ENCODE measurements at places on chromosomes 5 and 9.

GRCh38 chr5:158482125-158482524 is 617.6 kb downstream of the EBF1 start:
- H3K4me3 ChIP-seq = no peak overlapping the region
- H3K36me3 ChIP-seq = no peaks in the 10 kb centered on the region
- H3K27ac ChIP-seq = no peak overlapping the region

DNA sequence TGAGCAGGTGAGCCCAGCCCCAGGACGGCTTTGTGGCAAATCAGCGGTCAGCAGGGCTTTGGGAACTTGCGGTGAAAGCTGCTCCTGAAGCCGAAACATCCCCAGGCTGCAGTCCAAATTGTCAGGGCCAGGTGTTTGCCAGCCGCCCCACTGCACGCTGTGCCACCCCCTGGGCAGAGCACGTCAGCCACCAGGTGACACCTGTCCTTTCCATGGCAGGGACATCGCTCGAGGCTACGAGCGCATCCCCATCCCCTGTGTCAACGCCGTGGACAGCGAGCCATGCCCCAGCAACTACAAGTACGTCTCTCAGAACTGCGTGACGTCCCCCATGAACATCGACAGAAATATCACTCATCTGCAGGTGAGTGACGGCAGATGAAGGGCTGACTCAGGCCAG is 64.4 kb upstream of the CACNA1B start:
- no peaks in the 10 kb centered on the region for H3K36me3 ChIP-seq
- no peak for DNase-seq
- H3K27ac ChIP-seq = no peak overlapping the region
- H3K27me3 ChIP-seq = no peaks in the 10 kb centered on the region
- H3K4me3 ChIP-seq = no peak overlapping the region
- no peaks in the 10 kb centered on the region for H3K4me1 ChIP-seq

DNA sequence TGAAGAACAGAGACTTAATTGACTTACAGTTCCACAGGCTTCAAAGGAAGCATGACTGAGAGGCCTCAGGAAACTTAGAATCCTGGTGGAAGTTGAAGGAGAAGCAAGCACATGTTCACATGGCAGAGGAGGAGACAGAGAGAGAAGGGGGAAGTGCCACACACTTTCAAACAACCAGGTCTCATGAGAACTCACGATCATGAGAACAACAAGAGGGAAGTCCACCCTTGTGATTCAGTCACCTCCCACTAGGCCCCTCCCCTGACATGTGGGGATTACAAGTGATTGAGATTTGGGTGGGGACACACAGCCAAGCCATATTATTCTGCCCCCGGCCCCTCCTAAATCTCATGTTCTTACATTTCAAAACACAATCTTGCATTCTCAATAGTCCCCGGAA is 19.5 kb downstream of the NR3C1 start:
- no peaks in the 10 kb centered on the region for H3K36me3 ChIP-seq
- no peaks in the 10 kb centered on the region for H3K4me1 ChIP-seq
- no peak for DNase-seq
- H3K4me3 ChIP-seq = no peak overlapping the region
- no peaks in the 10 kb centered on the region for H3K27me3 ChIP-seq
- no peak overlapping the region for H3K27ac ChIP-seq

- no peak for DNase-seq
- no peaks in the 10 kb centered on the region for H3K36me3 ChIP-seq
- no peaks in the 10 kb centered on the region for H3K27me3 ChIP-seq
- no peak overlapping the region for H3K4me3 ChIP-seq
- no peak overlapping the region for H3K27ac ChIP-seq
These were observed 273.5 kb upstream of the PTGER4 start for GRCh38 chr5:40405996-40406740.

- peaks cover 17% of the 10 kb centered on the region for H3K4me1 ChIP-seq
- H3K27ac ChIP-seq = no peak overlapping the region
These were observed 140.3 kb downstream of the LHFPL2 start for GRCh38 chr5:78508186-78508765.

DNA sequence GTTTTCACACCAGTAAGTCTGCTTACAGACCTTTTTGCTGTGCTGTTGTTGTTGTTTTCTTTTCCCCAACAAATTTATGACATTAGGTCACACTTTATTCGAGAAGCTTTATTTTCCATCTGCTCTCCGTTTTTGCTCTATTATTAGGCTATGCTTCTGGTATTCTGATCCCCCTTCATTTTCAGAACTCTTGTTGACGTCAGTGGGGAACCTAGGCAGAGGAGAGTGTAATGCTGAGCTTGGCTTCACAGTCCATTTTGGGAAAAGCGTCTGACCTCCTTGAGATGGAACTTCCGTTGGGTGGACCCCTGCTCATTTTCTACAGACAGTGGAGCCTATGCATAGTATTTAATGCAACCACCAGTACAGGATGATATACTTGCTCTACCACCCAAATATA is 387.9 kb upstream of the MEF2C start:
- H3K4me1 ChIP-seq = no peaks in the 10 kb centered on the region
- H3K27ac ChIP-seq = no peak overlapping the region
- no peaks in the 10 kb centered on the region for H3K27me3 ChIP-seq
- no peaks in the 10 kb centered on the region for H3K36me3 ChIP-seq
- no peak for DNase-seq
- no peak overlapping the region for H3K4me3 ChIP-seq

GRCh38 chr5:134132372-134133187 is 18.1 kb downstream of the TCF7 start:
- no peaks in the 10 kb centered on the region for H3K27me3 ChIP-seq
- H3K36me3 ChIP-seq = no peaks in the 10 kb centered on the region
- peak; percentile 5 for DNase-seq

- no peak overlapping the region for H3K27ac ChIP-seq
- no peak overlapping the region for H3K4me3 ChIP-seq
- peaks cover 12% of the 10 kb centered on the region for H3K4me1 ChIP-seq
These were observed 43.9 kb upstream of the ALDOB start for GRCh38 chr9:101479338-101480030.

GRCh38 chr5:1321576-1321975 is 23.3 kb downstream of the CLPTM1L start:
- peak; percentile 16 for DNase-seq
- no peaks in the 10 kb centered on the region for H3K27me3 ChIP-seq
- H3K36me3 ChIP-seq = no peaks in the 10 kb centered on the region
- H3K4me3 ChIP-seq = no peak overlapping the region
- H3K27ac ChIP-seq = no peak overlapping the region
- H3K4me1 ChIP-seq = no peaks in the 10 kb centered on the region

- no peak overlapping the region for H3K4me3 ChIP-seq
- H3K36me3 ChIP-seq = no peaks in the 10 kb centered on the region
- no peak overlapping the region for H3K27ac ChIP-seq
- DNase-seq = no peak
These were observed 59.5 kb downstream of the OLFM1 start for GRCh38 chr9:135146766-135147473.

- H3K27ac ChIP-seq = no peak overlapping the region
- no peaks in the 10 kb centered on the region for H3K27me3 ChIP-seq
- H3K4me1 ChIP-seq = no peaks in the 10 kb centered on the region
These were observed 229.1 kb upstream of the TRPC7 start for GRCh38 chr5:136594416-136594815.

- no peaks in the 10 kb centered on the region for H3K36me3 ChIP-seq
- no peak overlapping the region for H3K4me3 ChIP-seq
- DNase-seq = no peak
These were observed 191.6 kb downstream of the TENT4A start for GRCh38 chr5:6904860-6905259.

GRCh38 chr9:128634111-128634510 is 22.5 kb downstream of the DYNC2I2 start:
- no peak for DNase-seq
- H3K4me3 ChIP-seq = no peak overlapping the region
- H3K27me3 ChIP-seq = no peaks in the 10 kb centered on the region
- H3K27ac ChIP-seq = no peak overlapping the region
- H3K36me3 ChIP-seq = no peaks in the 10 kb centered on the region

DNA sequence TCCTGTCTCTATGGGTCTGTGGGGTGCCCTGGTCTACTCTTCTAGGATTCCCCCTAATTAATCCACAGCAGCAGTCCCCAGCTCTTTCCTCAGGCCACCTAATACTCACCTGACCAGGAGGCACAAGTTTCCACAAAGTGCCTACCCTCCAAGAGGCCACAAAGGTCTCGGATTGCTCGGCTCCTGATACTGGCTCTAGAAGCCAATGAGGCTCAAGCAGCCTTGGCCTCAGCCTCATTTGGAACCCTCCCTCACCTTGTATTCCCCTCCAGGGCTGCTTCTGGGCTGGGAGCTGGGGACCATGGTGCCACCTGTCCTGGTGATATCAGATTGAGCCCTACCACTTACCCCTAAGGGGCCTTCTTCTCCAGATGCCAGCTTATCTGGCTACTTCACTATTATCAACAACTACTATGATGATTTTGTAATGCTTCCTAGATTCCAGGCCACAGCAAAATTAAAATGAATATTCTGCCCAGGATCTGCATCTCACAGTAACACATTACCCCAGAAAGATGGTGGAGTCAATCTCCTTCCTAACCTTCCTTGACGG is 103.7 kb upstream of the SPOCK1 start:
- no peaks in the 10 kb centered on the region for H3K27me3 ChIP-seq
- no peak overlapping the region for H3K27ac ChIP-seq
- no peak overlapping the region for H3K4me3 ChIP-seq
- no peaks in the 10 kb centered on the region for H3K4me1 ChIP-seq
- no peak for DNase-seq

- DNase-seq = no peak
- H3K36me3 ChIP-seq = no peaks in the 10 kb centered on the region
- H3K27ac ChIP-seq = no peak overlapping the region
- no peaks in the 10 kb centered on the region for H3K4me1 ChIP-seq
- no peaks in the 10 kb centered on the region for H3K27me3 ChIP-seq
These were observed 47.3 kb downstream of the LURAP1L start for GRCh38 chr9:12822111-12822510.

DNA sequence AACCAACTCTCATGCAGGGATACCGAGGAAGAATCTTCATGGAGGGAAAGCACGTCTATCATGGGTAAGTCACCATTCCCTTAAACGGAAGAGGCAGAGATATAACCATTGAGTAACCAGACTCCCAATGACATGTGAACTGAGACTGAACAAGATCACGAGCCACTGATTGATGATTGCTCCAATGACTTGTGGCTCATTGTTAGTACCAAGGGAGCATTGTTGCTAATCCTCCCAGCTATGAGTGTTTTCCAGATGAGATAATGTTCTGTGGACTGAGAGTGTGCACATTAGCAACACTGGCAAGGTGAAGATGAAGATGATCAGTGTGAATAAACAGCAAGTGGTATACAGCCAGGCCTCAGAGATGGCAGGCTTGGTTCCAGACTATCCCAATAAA is 219.2 kb upstream of the MAP3K1 start:
- H3K4me3 ChIP-seq = no peak overlapping the region
- no peaks in the 10 kb centered on the region for H3K4me1 ChIP-seq
- no peaks in the 10 kb centered on the region for H3K36me3 ChIP-seq
- no peak overlapping the region for H3K27ac ChIP-seq
- no peaks in the 10 kb centered on the region for H3K27me3 ChIP-seq

- no peaks in the 10 kb centered on the region for H3K4me1 ChIP-seq
- no peaks in the 10 kb centered on the region for H3K36me3 ChIP-seq
- no peaks in the 10 kb centered on the region for H3K27me3 ChIP-seq
- no peak overlapping the region for H3K4me3 ChIP-seq
- no peak overlapping the region for H3K27ac ChIP-seq
These were observed 13.2 kb downstream of the IRX2 start for GRCh38 chr5:2738156-2738699.

- DNase-seq = no peak
- no peak overlapping the region for H3K27ac ChIP-seq
- H3K27me3 ChIP-seq = no peaks in the 10 kb centered on the region
- peaks cover 1% of the 10 kb centered on the region for H3K4me1 ChIP-seq
These were observed 105.7 kb downstream of the TMEM174 start for GRCh38 chr5:73278693-73279092.

DNA sequence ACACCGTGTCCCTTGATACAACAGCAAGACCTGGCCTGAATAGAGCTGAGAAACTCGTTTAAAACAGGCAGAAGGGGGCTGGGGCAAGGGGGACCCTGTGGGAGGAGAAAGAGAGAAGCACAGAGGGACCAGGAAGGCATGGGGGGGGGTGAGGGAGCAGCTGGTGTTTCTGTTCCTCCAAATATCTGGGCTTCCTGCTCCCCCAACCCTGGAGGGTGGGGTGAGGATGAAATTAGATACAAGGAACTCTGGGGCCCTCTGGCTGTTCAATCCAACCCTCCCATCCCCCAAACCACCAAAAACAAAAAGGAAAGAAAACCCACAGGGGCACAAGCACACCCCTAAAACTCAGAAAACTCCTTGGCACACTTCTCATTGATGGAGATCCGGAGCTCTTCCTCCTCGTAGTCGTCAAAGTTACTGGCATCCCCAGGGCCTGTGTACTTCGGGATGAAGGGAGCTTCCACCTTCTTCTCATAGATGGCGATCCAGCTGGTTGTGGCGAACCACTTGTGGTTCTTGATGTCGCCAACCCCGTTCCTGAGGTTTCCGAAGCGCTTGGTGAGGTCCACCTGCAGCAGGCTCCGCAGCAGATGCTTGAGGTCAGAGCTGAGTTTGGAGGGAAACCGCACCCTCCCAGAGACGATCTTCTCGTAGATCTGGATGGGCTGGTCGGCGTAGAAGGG is 1.1 kb downstream of the PRKACG start:
- no peaks in the 10 kb centered on the region for H3K36me3 ChIP-seq
- no peak for DNase-seq
- H3K4me1 ChIP-seq = no peaks in the 10 kb centered on the region
- no peak overlapping the region for H3K27ac ChIP-seq

DNA sequence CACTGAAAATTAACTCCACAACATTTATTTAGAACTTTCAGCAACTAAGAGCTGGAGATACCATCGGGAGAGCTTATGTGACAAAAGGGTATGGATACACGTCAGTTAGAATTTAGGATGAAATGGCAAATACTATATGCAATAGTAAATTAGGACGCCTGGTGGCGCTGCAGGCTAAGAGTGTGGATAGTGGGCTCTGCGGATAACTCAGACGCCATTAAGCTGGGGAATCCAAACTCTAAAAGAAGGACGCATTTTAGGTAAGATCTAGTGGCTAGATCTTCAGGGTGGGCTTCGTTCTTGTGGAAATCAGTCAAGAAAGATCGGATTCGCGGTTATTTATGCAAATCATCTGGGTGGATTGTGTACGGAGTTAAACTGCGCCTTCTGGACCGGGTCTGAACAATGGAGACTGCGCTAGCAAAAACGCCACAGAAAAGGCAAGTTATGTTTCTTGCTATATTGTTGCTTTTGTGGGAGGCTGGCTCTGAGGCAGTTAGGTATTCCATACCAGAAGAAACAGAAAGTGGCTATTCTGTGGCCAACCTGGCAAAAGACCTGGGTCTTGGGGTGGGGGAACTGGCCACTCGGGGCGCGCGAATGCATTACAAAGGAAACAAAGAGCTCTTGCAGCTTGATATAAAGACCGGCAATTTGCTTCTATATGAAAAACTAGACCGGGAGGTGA is at the start of gene PCDHB5:
Gene PCDHB5 (plus strand): TSS at position 177 of the 688 bp plus-strand sequence. CDS start 229 bp downstream, at position 406.
- no peaks in the 10 kb centered on the region for H3K36me3 ChIP-seq
- H3K27me3 ChIP-seq = no peaks in the 10 kb centered on the region
- peak; percentile 24 for DNase-seq
- no peaks in the 10 kb centered on the region for H3K4me1 ChIP-seq
- H3K27ac ChIP-seq = no peak within 1 kb of the TSS

- no peaks in the 10 kb centered on the region for H3K4me1 ChIP-seq
- no peak overlapping the region for H3K27ac ChIP-seq
- no peak for DNase-seq
- no peaks in the 10 kb centered on the region for H3K27me3 ChIP-seq
- H3K4me3 ChIP-seq = no peak overlapping the region
- no peaks in the 10 kb centered on the region for H3K36me3 ChIP-seq
These were observed 5.3 kb downstream of the KLF4 start for GRCh38 chr9:107484117-107484723.

GRCh38 chr5:14156650-14157492 is 13.7 kb downstream of the TRIO start:
- no peaks in the 10 kb centered on the region for H3K36me3 ChIP-seq
- peak overlapping the region; percentile 9 for H3K4me3 ChIP-seq
- H3K27ac ChIP-seq = no peak overlapping the region
- no peaks in the 10 kb centered on the region for H3K27me3 ChIP-seq
- peaks cover 17% of the 10 kb centered on the region for H3K4me1 ChIP-seq

Measured in ovary (tissue), 10 donors.